ENCODE measurements at places on chromosomes 5 and 9. TPM values are rescaled to one million over a fixed set of nuclear protein-coding genes. Genes with fewer than 3 reads are reported as not detected.

MEIKIN gene
- total RNA-seq = not detected

GRAMD2B gene
- total RNA-seq = 38.3 TPM

GRCh38 chr5:7801891-7802614 is 48.9 kb downstream of the CFAP90 start:
- no peak for DNase-seq

- no peak for DNase-seq
Observed at GRCh38 chr5:1762883-1763547, 36.6 kb downstream of the MRPL36 start.

CDX1 gene
- not detected for total RNA-seq

EGFLAM gene
- not detected for total RNA-seq

Measured in Caki2 (cell line).